Activated T-cell treated with anti-CD3 and anti-CD28 coated beads, Interleukin-2, amount 50 U/mL, for 24 hours (primary cell): ENCODE measurements at places on chromosomes 2 and 18.

DNA sequence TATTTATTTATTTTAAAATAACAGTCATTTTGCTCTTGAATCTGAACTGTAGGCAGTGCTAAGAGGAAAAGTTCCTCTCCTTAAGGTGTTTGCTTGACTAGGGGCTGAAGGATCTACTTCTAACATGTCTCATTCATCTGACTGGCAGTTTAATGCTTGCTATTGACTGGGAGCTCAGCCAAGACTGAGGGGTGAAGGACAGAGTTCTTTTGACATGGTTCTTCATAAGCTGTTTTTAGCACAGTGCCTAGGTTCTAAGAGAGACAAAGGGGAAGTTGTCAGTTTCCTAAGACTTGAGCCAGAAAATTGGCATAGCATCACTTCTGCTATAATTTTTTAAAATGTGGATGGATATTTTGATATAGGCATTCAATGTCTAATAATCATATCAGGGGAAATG, 73.0 kb downstream of the COMMD1 start:
- no peak for DNase-seq

- DNase-seq, result no peak
These were observed 30.0 kb upstream of the CCNYL1 start for GRCh38 chr2:207681431-207681830.

GRCh38 chr2:145931781-145932395, 1412.0 kb upstream of the ZEB2 start:
- DNase-seq, result no peak

- DNase-seq, result no peak
These were observed 94.6 kb upstream of the PPP1CB start for GRCh38 chr2:28656937-28657615.

GRCh38 chr2:199495147-199495546, 37.4 kb upstream of the SATB2 start:
- no peak for DNase-seq

GRCh38 chr2:68811364-68811763, 59.8 kb downstream of the BMP10 start:
- no peak for DNase-seq

DNA sequence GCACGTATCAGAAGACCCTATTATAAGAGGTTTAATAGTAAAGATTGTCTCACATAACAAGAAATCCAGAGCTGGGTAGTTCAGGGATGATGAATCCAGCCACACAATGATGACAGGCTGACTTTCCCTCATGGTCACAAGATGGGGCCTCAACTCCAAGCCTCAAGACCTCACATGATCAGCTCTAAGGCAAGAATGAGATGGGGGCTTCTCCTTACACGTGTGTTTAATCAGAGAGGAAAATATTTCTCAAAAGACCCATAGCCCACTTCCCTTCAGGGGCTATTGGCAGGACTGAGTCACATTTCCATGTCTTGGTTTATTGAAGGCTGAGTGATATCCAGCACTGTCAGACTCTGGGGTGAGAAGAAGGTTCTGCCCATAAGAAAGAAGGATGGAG, 100.2 kb upstream of the FOSL2 start:
- DNase-seq, result no peak
